NCI-H2107 (cell line): ENCODE measurements at places on chromosomes 3 and 15.

GRCh38 chr3:30477149-30477921 lies 129.1 kb upstream of the TGFBR2 start:
- DNase-seq: no peak

GRCh38 chr3:142281474-142281873 lies 56.1 kb upstream of the GK5 start:
- no peak for DNase-seq

GRCh38 chr3:9308298-9308990 lies 54.4 kb upstream of the THUMPD3 start:
- no peak for DNase-seq

GRCh38 chr15:57772223-57772957 lies 65.9 kb downstream of the POLR2M start:
- DNase-seq: no peak

GRCh38 chr3:134001251-134001650 lies 28.5 kb downstream of the SLCO2A1 start:
- DNase-seq: no peak

DNA sequence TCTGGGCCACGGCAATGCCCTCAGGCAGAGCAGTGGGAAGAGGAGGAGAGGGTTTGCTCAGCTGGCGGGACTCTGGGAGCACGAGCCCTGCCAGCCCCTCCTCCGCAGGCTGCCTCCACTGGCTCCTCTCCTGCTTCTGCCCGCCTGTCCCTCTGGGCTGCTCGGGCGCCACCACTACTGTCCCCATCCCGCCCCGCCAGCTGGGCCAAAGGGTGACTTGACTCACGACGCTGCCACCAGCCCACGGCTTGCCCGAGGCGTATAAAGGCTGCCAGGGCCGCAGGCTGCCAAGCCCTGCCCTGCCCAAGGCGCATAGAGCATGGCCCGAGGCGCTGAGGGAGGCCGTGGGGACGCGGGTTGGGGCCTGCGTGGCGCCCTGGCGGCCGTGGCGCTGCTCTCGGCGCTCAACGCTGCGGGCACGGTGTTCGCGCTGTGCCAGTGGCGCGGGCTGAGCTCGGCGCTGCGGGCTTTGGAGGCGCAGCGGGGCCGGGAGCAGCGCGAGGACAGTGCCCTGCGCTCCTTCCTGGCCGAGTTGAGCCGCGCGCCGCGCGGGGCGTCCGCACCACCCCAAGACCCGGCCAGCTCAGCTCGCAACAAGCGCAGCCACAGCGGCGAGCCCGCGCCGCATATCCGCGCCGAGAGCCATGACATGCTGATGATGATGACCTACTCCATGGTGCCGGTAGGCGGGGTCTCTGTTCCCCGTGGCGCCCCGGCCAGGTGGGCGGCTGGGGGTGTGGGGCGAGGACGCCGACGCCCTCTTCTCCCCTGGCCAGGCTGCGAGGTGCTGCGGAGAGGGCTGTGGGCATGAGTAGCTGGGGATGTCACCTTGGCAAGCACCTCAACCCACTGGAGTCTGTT lies at the start of gene GLDN:
Gene GLDN, plus strand, starts transcription at position 290 of the 861 bp plus-strand sequence. Its CDS starts 30 bp downstream, at position 320.
- DNase-seq: no peak

GRCh38 chr15:32053719-32054118 lies 23.4 kb downstream of the CHRNA7 start:
- no peak for DNase-seq

GRCh38 chr15:57025264-57025926 lies 107.0 kb downstream of the TCF12 start:
- DNase-seq: no peak

DNA sequence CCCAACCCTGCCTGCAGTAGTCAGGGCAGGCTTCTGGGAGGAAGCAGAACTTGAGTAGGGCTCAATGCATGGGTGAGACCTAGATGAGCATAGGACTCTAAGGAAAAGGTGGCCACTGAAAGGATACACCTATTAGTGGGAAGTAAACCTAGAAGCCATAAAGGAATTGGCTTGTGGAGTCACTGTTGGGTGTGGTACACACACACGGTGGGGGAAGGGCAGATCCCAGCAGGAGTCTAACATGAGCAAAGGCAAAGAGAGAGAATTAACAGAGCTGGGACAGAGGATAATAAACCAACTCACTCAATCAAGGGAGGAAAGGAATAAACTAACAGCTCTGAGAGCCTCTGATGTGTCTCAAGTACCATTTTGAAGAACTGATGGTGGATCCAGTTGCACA lies 23.1 kb downstream of the DAPK2 start:
- DNase-seq: no peak

GRCh38 chr3:116716490-116716889 lies 6.9 kb downstream of the TUSC7 start:
- DNase-seq: no peak

GRCh38 chr3:57978316-57978715 lies 29.9 kb upstream of the FLNB start:
- DNase-seq: no peak

- no peak for DNase-seq
Observed at GRCh38 chr3:15206662-15207576, 873 bp downstream of the CAPN7 start.

- no peak for DNase-seq
Observed at GRCh38 chr15:73918784-73919183, 7.5 kb upstream of the LOXL1 start.
